ENCODE measurements at places on chromosomes 5 and 9. TPM values are rescaled to one million over a fixed set of nuclear protein-coding genes. Genes with fewer than 3 reads are reported as not detected.

DNA sequence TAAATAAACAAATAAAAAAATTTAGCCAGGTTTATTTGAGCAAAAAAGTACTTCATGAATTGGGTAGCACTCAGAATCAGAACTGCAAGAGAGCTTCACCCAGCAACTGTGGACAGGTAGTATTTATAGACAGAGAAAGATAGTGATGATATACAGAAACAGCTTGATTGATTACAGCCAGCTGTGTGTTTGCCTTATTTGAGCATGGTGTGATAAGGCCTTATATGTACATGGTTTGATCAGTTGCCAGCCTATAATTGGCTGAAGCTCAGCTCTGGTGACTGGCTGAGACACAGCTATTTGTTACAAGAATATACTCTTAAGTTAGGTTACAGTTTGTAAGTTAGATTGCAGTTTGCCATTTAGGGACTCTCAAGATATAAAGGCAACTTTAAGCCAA lies 34.3 kb upstream of the ARL15 start:
- no peak for DNase-seq

- no peak for DNase-seq
These were observed 177.8 kb upstream of the SMIM23 start for GRCh38 chr5:171607863-171608262.

DNA sequence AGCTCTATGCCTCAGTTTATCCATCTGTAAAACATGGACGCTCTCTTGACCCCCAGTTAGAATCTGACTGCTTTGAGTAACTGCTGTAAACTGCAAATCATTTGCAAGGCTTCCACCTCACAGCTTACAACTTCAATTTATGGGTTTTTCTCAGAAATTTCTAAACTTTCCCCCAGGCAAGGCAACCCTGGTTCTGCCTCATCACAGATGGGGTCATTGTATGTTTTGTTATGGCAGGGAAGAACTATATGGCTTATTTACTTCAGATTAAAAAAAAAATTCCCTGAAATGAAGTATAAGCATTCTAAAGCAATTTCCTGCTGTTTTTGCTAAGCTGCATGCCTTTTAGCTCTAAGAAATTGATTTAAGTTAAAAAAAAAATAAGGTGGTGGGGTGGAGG lies 60.0 kb downstream of the TMEM215 start:
- no peak for DNase-seq

DNA sequence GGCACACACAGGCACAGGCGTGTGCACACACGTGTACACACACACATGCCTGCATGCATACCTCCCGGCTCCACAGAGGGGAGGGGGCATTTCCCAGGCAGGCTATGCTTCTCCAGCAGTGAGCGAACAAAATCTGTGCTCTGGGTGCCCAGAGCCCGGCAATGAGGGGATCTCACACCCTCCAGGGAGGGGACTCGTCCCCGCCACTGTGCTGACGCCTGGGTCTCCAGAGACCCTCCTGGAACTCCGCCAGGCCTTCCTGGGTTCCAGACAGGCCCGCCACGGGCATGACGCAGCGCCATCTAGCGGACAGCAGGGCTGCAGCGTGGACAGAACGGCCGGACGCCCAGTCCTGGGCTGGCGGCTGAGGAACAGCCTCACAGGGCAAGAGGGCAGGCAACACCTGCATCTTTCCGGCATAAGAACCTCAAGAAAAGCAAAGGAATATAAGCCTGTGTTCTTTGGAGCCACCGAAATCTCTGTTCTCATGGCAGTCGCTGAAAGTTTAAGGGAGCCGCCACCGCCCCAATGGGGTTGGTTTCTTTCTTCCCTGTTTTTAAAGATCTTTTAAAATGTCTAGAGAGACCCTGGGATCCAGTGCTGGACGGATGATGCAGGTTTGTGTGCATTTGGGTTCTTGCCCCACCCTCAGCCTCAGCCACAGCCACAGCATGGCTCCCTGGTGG lies 135.6 kb upstream of the PPP1R26 start:
- DNase-seq = peak; percentile 52

- no peak for DNase-seq
These were observed 18.1 kb downstream of the TNC start for GRCh38 chr9:115099901-115100300.

GRCh38 chr5:168168978-168169698 lies 122.3 kb upstream of the WWC1 start:
- DNase-seq = no peak

DNA sequence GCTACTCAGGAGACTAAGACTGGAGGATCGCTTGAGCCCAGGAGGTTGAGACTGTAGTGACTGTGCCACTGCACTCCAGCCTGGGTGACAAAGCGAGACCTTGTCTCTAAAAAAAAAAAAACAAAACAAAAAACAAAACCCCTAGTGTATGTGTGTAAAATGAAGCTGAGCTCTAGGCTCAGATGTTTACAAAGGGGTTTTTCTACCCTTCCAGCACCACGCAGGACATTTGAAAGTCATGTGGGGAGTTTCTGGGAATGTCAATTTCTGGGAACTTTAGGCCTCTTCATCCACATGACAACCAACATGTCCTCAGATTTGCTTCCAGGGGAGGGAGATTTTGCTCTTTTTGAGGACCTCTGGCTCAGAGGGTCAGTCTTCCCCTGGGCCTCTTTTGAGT lies 42.4 kb upstream of the AIF1L start:
- DNase-seq = no peak

GRCh38 chr5:177484902-177485549 lies 11.6 kb upstream of the DBN1 start:
- DNase-seq = no peak

GRCh38 chr9:82679472-82679871 lies 383.5 kb downstream of the RASEF start:
- DNase-seq = no peak

- DNase-seq = no peak
These were observed 3.5 kb downstream of the PDLIM7 start for GRCh38 chr5:177493795-177494345.

GRCh38 chr5:137217599-137218200 lies 281.4 kb downstream of the SPOCK1 start:
- DNase-seq = no peak

DNA sequence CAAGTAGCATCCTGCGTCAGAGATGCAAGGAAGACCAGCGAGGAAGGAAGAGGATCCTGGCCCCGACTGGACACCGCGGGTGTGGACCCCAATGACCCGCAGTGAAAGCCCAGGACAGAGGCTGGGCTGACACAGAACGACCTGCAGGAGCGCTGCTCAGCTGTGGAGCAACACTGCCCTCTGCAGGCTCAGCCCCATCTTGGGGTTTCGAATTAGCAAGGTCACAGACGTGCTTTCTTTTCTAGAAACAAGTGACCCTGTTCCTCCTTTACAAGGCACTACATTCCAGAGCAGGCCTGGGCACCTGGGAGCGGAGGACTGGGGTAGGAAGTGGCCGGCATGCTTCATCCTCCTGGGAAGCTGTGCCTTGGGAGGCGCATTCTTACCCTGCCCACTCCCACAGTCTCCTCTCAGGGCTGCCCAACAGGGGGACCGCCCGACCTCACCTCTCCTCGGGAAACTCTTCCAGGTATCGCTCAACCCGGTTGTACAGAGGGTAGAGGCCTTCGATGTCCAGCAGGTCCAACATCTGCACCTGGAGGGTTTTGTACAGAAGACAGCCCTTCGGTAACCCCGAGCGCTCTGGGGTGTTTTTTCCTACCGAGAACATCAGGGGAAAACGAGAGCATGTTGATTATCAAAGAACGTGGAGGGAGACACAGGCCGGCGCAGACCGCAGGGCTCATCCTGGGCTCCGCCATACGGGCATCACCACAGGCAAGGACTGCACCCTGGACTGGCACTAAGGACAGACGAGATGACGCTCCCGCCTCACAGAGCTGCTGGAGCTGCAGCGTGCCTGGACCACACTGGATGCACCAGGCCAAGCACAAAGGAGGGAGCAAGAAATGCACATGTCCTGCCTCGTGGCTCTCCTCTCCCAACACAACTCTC lies 35.0 kb downstream of the IPPK start:
- peak; percentile 77 for DNase-seq

GRCh38 chr5:120435129-120435528 lies 29.0 kb upstream of the PRR16 start:
- DNase-seq = no peak

DNA sequence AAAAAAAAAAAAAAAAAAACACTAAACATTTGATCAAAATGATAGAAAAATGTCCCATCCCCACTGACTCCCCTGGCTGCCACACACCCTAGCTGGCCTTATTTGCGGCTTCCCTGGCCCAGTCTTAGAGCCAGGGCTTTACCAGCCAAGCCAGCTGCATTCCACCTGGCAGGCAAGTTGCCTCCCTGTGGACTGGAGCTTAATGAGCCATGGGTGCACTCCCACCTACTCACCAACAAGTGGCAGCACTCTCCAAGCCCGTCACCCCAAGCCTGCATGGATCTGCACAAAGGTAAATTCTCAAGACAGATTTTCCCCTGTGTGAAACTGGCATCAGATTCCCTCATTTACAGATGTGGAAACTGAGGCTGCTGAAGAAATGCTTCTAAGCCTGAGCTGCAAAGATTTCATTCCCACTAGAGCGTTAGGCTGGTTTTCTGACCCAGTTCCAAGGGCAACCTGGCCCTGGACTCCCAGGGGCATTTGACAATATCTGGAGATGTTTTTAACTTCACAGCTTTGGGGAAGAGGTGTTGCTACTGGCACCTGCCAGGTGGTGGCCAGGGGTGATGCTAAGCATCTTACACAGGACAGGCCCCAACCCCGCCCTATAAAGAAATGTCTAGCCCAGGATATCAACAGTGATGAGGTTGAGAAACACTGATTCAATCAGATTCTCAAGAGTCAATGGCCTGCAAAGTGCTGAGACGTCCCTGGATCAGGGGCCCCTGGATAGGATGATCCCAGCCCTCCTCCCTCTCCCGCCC lies 21.9 kb upstream of the VDAC1 start:
- DNase-seq = peak; percentile 75

GRCh38 chr9:134585746-134586706 lies 55.6 kb upstream of the COL5A1 start:
- DNase-seq = no peak

- DNase-seq = peak; percentile 86
These were observed 27.3 kb upstream of the ZSWIM6 start for GRCh38 chr5:61304590-61305381.

DNA sequence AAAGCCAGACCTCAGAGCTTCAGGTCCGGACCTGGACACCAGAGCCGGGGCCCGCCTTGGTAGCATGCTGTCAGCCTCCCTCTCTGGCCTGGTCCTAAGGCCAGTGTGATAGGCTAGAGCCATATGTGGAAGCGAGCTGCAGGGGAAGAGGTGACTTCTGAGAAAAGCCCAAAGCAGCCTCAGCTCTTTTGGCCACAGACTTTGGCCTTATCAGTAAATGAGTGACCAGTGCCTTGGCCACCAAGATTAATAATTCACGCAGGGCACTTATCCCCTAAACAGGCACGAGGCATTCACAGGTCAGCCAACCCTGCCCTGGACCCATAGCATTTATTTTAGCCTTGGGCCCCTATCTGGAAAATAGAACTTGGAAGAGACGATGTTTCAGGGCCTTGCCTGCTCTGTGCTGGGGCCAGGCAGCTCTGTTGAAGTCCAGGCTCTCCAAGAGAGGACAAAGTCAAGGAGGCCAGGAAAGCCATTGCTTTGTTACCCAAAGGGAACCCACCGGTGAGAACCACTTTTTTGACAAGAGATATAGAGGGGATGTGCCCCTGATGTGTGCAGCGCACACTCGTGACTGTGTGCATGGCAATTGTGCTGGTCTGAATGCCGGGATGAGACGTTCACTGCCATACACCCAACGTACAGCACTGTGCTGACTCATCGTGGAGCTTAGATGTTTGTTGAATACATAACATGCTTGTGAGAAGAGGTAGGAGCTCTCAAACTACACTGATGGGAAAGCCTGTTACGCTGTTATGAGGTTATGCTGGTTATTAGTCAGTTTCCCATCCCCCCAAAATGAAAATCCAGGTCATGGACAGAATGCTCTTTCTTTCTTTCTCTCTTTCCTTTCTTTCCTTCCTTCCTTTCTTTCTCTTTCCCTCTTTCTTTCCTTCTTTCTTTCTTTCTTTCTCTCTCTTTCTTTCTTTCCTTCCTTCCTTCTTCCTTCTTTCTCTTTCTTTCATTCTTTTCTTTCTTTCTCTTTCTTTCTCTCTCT lies 5.0 kb upstream of the SLC34A1 start:
- no peak for DNase-seq

DNA sequence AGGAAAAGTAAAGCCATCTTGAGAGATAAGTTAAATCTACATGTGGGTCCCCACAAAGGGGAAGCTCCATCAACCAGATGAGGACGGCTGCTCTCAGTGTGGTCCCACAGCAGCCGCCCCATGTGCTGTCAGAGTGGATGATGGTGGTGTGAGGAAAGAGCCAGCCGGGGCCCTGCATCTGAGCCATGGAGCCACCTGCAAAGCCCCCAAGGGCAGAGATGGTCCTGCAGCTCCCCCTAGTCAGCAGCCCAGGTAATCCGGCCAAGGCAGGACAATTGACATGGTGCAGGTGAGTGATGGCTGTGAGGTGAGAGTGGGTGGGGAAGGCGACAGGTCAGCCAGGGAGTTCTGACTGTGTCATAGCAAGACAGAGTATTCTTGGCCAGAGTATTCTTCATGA lies 458.8 kb downstream of the ICE1 start:
- no peak for DNase-seq

- no peak for DNase-seq
These were observed 6.8 kb downstream of the NNT start for GRCh38 chr5:43609752-43610151.

GRCh38 chr9:134590240-134591081 lies 51.1 kb upstream of the COL5A1 start:
- DNase-seq = no peak

DNA sequence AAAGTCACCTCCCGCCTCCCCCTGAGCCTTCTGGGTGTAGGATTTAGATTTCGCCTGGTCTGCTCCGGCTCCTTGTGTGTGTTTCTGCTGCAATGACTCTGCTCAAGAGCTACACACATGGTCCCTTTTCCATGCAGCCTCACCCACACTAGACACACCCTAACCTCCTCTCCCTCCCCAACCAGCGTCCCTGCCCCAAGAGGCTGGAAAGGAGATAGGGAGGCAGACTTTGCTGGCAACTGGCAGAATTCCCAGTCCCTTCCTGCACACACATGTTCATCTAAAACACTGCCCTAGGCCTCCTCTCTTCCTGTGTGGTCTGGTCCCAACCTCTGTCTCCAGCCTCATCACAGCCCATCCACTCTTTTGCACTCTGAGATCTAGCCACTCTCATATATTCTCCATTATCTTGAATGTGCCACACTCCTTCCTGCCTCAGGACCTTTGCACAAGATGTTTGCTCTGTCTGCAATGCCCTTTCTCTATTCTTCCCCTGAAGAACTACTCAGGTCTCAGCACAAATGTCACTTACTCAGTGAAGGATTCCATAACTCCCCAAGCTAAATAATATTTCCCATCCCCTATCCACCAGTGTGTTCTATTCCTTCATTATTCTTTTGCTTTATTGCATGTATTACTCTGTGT lies 253.8 kb downstream of the CDK5RAP2 start:
- no peak for DNase-seq

GRCh38 chr5:1437226-1437829 lies 7.9 kb downstream of the SLC6A3 start:
- peak; percentile 23 for DNase-seq

GRCh38 chr9:16628413-16628812 lies 242.1 kb downstream of the BNC2 start:
- no peak for DNase-seq

The LHX3 gene
- total RNA-seq = not detected

The ALDOB gene
- total RNA-seq = not detected

The CCDC180 gene
- total RNA-seq = 6.8 TPM

The FOXD4L4 gene
- total RNA-seq = 0.41 TPM

The RUSC2 gene
- total RNA-seq = 15.5 TPM

The ZNG1E gene
- total RNA-seq = 56.5 TPM

The SREK1 gene
- total RNA-seq = 134 TPM

The PLPP7 gene
- 10.3 TPM for total RNA-seq
